Activated T-helper 17 cell treated with anti-CD3 and anti-CD28 coated beads, Interleukin-2, amount 50 U/mL, for 72 hours (primary cell): ENCODE measurements at places on chromosomes 4 and X.

DNA sequence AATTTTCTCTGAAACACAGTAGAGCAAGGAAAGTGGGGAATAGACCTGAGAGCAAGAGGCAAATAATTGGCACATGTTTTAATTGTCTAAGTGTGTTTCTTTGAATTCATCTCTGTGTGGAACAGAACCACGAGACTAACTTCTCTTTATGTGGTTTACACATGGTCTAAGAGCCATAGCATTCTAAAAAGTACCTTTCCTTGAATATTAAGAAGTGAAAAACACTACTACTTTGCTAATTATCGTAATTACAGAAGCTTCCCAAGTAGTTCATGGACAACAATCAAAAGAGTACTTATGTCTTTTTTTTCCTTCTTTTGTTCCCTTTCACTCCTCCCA is 2.9 kb upstream of the CYBB start:
- no peak for ATAC-seq

- peak; percentile 93 for ATAC-seq
These were observed at the start of gene SULT1B1 for GRCh38 chr4:69760455-69760854. TSS of gene SULT1B1 (minus strand) at chr4:69760620. CDS start at chr4:69755217, 5,403 bp downstream.

- ATAC-seq = no peak
These were observed 100.3 kb upstream of the DDIT4L start for GRCh38 chr4:100290585-100290984.

GRCh38 chrX:20438871-20439526 is 172.3 kb upstream of the RPS6KA3 start:
- no peak for ATAC-seq

DNA sequence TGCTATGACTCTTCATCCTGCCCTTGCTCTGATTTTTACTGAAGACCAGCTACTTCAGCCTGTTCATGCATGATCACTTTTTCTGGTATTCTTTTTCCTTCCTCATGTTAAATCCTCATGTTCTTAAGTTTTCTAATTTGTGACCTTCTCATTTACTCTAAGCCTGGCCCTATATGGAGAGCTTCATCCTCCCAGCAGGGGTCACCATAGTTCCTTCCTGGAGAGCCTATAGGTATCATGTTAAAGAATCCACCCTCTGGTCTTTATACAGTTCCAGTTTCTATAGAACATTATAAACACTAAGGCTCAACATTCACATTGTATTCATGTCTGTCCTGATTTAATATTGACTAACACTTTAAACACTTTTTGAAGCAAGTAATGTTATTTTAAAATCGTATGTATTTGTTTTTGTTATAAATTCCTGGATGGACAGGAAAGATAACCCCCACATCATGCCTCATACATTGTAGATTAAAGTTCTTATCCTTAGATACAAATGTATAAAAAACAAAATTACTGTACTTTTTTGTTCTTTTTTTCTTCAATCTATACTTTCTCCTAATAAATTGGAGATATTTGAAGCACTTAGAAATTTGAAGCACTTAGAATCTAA is 53.8 kb upstream of the OTUD4 start:
- ATAC-seq = peak; percentile 98

- peak; percentile 40 for ATAC-seq
These were observed 64.6 kb downstream of the CNKSR2 start for GRCh38 chrX:21438792-21439191.

DNA sequence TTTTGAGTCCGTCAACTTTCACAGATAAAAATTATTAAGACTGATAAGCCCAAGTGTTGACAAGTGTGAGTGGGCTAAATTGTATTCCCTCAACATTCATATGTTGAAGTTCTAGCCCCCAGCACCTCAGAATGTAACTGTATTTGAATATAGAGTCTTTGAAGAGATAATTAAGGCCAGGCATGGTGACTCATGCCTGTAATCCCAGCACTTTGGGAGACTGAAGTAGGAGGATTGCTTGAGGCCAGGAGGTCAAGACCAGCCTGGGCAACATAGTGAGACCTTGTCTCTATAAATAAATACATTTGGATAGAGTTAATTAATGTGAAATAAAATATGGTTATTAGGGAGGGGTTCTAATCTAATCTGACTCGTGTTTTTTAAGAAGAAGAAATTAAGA is 29.7 kb upstream of the SLC25A4 start:
- no peak for ATAC-seq

GRCh38 chrX:148051973-148052372 is 70.8 kb downstream of the FMR1NB start:
- ATAC-seq = no peak

DNA sequence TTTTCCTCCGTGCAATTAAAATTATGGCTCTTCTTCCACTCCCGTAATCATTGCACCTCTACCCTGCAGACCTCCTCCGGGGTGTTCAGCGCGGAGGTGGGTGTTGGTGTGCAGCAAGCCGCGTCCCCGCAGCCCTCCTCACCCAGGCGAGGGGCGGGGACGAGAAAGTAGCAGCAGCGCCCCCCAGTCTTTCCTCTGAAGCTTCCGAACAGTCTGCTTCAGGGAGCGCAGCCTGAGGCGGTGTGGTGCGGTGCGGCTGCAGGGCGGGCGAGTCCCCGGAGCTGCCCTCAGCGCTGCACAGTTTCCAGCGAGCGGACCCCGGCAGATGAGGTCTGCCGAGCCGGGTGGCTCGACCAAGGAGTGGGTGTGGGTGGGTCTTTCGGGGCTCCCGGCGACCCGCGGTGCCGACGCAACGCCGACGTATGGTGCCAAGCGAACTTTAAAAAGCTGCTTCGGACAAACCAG is at the start of gene FRAS1:
Gene FRAS1, plus strand, starts transcription at position 189 of the 465 bp plus-strand sequence. CDS start 687 bp downstream, outside the sequence.
- peak; percentile 30 for ATAC-seq

- no peak for ATAC-seq
These were observed 96.5 kb downstream of the TRAPPC11 start for GRCh38 chr4:183755596-183755995.

DNA sequence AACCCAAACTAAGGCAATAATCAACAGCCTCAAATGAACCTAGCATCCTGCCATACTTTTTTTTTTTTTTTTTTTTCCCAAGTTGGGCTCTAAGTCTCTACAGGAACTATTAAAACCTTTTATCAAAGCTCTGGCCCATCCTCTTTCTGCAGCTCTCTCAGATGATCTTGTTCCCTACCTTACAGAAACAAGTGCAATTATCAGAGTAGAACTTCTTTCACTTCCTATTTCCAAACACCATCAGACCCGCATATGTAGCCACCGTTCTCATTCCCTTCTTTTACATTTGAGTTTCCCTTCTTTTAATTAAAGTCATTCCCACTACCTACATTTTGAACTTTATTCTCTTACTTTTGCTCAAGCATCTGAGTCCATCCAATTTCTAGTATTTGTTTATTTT is 690.6 kb downstream of the DMD start:
- no peak for ATAC-seq

GRCh38 chr4:100742045-100742444 is 224.2 kb upstream of the EMCN start:
- ATAC-seq = peak; percentile 47

- no peak for ATAC-seq
These were observed 576.8 kb downstream of the GBA3 start for GRCh38 chr4:23269566-23269965.

GRCh38 chrX:28177202-28177601 is 196.0 kb upstream of the DCAF8L1 start:
- no peak for ATAC-seq

- no peak for ATAC-seq
These were observed 31.4 kb downstream of the FREM3 start for GRCh38 chr4:143668930-143669552.

GRCh38 chr4:84792366-84793301 is 173.9 kb downstream of the WDFY3 start:
- no peak for ATAC-seq

- ATAC-seq = no peak
These were observed 76.0 kb upstream of the FAM47B start for GRCh38 chrX:34866646-34867045.

- ATAC-seq = no peak
These were observed 189.9 kb upstream of the ANXA3 start for GRCh38 chr4:78361621-78362120.

- ATAC-seq = no peak
These were observed 73.4 kb downstream of the HPRT1 start for GRCh38 chrX:134533352-134533751.

DNA sequence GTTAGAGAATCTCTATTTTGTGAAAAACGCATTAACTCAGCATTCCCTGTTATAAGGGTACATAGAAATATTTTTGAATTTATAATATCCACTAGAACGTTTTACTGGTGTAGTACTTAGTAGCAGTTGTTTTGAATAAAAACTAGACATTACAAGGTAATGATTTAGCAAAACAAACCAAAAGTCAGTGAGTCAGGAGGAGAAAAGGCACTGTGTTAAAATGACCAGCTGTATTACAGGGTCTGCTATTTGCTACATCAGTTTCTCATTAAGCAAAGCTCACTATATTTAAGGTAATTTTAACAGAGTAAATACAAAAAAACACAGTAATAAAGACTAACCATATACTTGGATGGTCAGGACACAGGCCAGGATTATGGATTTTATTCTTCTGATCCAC is 152.8 kb downstream of the RASL11B start:
- ATAC-seq = no peak

- no peak for ATAC-seq
These were observed 319.0 kb downstream of the STK32B start for GRCh38 chr4:5370286-5370685.

- ATAC-seq = no peak
These were observed 11.2 kb downstream of the USP9X start for GRCh38 chrX:41096339-41096955.

GRCh38 chrX:25523574-25524540 is 508.1 kb upstream of the ARX start:
- ATAC-seq = no peak

- ATAC-seq = no peak
These were observed 14.6 kb downstream of the HERC3 start for GRCh38 chr4:88606832-88607231.
